Stimulated activated CD4-positive, alpha-beta T cell treated with anti-CD3 and anti-CD28 coated beads, Interleukin-12 subunit alpha, Interleukin-12 subunit beta, amount 100 ng/mL, for 24 hours (primary cell): ENCODE measurements at places on chromosomes 1 and 21.

DNA sequence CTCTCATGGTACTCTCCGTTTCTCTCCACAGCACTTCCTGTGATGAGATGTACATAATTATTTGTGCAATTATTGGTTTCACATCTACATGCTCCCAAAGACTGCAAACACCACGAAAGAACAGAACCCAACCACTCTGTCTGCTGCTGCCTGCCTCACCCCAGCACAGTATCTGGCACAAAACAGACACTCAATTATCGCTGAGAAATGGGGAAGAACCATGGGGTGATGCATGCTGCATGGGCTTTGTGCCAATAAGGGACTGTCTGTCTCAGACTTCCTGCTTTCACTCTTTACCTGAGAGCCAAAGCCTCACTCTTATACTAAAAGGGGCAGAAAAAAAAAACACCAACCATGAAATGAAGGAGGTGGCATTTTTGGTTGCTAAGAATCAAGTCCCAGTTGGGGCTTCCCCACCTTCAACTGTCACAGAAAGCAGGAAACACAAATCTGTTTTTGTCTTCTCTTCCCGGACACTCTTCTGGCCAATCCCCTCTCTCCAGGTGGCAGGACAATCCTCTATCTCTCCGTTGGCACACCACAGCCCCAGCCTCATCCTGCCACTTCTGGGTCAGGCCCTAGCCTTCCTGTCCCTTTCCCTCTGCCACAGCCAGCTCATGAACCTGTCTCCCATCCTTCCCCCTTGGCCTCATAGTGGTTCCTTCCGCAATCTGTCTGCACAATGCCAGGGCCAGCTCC is 82.0 kb downstream of the TGFBR3 start:
- peak; percentile 47 for DNase-seq

DNA sequence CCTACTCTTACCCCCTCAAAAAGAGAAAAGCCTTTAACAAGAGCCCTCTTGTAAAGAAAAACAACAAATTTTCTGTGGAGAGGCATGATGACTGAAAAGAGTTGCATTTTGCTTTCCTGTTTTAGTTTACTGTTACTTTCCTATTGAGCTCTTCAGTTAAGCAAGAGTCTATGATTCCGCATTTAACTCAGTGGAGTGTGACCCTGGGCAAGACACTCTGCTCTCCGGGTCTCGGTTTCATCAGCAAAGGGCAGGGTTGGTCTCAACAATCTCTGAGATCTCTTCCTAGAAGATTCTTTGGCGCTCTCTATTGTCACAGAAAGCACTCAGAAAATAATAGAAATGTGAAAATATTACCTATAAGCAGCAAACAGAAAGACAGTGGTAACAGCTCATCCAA is 175.7 kb downstream of the TGFBR3 start:
- no peak for DNase-seq

DNA sequence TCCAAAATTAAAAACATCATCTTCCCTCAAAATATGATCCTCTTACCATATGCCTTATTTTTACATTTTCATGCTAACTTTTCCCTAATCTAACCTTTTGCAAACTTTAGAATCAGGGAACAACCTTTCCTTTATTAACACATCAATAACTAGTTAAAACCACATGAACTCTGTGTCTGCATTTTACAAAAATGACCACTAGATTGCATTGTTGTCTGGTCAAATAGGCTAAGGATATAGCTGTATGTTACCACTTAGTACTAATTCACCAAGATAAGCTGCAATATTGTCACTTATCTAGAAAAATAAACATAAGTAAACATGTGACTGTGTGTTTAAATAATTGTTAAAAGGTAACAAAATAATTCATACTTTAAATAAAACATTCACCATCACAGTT is 82.3 kb downstream of the DENND1B start:
- DNase-seq: no peak

DNA sequence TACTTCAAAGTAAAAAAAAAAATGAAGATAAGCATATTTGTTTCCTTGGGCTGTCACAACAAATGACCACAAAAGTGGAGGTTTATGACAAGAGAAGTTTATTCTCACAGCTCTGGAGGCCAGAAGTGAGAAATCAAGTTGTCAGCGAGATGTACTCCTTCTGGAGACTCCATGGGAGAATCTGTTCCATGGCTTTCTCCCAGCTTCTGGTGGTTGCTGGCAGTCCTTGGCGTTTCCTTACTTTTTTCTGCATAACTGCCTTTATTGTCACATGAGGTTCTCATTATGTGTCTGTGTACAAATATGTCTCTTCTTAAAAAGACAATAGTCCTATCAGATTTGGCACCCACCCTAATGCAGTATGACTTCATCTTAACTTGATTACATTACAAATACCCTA is 398.3 kb downstream of the KCNT2 start:
- no peak for DNase-seq

DNA sequence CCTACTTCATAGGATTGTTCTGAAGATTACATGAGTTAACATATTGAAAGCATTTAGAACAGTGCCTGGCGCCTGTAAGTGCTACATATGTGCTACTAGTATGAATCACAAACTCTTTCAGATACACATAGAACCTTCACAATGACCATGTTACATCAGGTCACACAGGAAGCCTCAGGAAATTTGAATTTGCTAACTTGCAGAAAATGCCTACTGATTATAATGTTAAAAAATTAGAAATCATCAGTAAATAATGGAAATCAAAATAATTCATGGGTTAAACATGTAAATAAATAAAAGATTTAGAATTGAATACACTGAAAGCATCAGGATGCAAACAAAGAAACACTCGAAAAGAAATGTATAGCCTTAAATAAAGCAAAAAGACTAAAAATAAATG is 94.9 kb downstream of the SPAG17 start:
- DNase-seq: no peak

GRCh38 chr21:41102281-41102680 is 65.7 kb upstream of the BACE2 start:
- no peak for DNase-seq

GRCh38 chr1:215143497-215143896 is 61.0 kb downstream of the KCNK2 start:
- no peak for DNase-seq

DNA sequence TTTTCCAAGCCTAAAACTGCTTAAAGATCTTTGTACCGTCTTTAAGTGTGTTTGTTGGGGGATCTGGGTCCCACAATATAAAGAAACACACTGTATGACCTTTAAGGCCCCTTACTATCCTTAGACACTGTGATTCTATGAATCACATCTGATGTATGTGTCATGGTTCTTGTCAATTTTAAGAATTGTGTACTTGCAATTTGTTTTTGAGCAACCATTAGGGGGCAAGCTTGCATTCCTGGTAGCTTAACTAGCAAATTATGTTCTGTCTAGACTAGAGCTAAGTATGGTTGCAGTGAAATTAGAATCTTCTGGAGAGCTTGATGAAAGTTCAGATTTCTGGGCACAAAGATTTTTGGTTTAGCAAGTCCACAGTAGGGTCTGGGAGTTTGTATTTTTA is 219.5 kb downstream of the TPR start:
- DNase-seq: no peak

DNA sequence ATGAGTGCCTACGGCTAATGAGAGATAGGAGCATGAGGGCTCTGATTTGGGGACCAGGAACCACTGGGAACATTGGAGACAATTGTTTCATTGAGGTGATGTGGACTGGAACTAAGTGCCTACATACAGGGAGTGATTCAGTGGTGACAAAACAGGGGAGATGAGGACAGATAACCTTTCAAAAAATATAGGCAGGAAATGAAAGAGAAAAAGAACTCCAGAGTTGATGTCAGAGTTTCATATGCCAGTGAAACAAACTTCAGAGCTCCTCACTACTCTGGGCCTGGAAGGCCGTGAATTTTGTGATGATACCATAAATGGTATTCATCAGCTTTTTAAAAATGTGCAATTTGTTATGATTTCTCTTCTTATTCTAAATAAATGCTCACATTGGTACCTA is 39.3 kb downstream of the FASLG start:
- DNase-seq: no peak

- peak; percentile 58 for DNase-seq
These were observed 66.6 kb upstream of the LAPTM5 start for GRCh38 chr1:30823969-30824735.

DNA sequence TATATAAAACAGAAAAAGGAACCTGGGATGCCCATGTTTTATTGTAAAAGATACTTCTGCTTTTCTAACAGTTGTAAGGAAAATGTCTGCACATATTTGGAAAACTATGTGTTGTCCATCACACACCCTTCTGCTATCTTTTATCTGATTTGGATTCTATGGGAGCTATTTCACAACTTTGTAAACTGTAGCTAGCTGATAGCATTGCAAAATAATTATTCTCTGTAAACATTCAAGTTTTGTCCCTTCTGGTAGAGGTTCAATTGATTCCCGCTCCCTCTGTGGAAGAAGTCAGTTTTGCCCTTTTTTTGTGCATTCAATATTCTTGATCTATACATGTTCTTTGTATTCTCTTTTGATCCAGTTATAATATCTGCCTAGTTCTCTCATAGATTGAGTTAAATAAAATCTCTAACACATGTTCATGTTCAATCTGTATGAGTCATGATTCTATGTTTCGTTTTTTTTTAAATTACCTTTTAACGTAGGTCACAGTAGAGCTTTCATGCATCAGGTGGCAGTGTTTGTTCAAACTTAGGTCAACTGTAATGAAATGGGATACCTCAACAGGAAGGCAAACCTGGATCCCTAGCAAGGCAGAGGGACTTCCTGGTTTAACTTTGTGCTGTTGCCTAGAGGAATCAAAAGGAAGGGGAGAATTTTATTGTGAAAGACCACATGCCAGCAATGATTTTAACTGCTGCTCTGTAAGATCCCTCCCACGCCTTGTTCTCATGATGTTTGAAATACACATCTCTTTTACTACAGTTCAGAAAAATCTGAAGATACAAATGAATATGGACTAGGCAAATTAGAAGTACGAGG is 26.0 kb upstream of the BCL9 start:
- no peak for DNase-seq

DNA sequence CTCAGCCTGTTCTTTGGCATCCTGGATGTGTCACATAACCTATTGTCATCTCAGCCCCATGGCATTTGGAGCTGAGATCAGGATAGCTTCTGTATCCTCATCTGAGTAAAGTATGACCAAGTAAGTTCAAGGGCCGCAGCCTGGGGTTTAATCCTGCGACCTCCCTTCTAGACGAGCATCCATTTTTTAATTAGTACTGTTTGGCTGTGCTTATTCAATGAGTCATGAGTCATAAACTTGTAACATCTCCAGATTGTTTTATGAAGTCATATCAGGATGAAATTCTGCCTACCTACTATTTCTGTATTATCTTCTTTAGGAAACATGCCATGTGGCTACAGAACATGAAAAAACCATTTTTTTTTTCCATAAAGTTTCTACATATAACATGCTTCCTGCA is 119.1 kb downstream of the ERG start:
- DNase-seq: no peak

DNA sequence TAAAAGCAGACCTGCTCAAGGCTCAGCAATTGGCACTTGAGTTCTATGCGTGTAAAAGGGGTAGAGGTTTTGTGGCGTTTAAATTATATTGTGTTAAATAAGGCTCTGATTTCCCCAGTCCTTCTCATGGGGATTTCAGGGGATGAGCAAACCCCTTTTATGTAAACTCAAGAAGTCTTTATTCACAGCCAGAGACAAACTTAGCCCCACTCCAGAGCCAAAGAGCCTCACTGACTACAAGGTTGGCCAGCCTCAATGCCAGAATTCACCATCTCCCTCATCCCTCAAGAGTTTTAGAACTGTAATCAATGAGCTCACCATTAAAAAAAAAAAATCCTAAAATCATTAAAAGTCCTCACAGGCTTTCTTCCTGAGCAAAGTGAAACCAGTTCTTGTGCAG is 107.8 kb downstream of the SLC30A10 start:
- no peak for DNase-seq

DNA sequence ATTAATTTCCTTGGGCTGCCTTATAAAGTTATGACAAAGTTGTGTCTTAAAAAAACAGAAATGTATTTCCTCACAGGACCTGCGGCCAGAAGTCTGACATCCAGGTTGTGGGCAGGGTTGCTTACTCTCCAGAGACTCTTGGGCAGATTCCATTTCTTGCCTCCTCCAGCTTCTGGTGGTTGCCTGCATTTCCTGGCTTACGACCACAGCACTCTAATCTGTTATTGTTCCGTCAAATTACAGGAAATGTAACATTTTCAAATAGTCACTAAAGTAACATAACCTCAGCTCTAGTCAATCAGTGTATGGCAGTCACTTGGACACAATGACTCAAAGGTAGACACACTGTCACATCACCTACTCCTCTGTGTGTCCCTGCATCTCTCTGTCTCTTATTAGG is 226.8 kb downstream of the DNAH14 start:
- DNase-seq: no peak

DNA sequence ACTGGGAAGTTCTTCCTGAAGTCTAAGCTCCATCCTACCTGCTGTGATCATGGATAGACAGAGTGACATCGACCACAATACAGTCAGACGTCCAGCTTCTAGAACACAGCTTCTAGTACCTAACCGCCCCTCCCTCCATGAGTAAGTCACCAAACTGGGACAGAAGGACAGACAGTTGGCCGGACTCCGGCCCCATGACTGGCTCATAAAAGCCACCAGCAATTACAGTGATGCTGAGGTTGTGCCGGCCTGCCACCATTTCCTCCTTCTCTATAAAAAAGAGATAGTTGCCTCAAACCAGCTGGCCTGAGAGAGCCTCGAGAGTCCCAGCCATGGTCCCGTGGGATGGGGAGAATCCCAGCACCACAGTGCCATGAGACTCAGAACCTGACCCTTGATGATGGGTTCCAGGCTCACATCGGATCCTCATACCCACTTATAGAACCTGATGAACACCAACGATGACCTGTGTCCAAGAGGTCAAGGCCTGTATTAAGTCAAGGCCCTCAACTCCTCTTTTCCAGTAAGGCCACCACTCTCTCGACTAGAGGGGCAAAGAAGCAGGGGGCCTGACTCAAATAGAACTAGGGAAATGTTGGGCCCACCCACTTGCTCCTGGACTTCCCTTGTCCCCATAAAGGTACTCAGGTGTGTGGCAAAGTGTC is 3.4 kb downstream of the MEF2D start:
- DNase-seq: no peak

DNA sequence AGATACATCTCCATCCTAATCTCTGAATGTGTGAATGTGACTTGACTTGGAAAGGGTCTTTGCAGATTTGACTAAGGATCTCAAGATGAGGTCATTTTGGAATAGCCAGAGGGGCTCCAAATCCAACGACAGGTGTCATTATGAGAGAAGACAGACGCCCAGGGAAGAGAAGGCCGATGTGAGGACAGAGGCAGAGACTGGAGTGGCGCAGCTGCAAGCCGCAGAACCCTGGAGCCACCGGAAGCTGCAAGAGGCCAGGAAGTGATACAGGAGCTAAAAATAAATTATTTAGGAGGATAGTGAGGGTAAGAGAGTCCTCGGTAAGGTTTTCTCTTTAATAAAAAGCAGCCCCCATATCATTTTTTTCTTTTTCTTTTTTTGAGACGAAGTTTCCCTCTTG is 9.7 kb upstream of the AADACL4 start:
- DNase-seq: no peak

GRCh38 chr1:110053552-110054428 is 16.7 kb downstream of the ALX3 start:
- peak; percentile 41 for DNase-seq

DNA sequence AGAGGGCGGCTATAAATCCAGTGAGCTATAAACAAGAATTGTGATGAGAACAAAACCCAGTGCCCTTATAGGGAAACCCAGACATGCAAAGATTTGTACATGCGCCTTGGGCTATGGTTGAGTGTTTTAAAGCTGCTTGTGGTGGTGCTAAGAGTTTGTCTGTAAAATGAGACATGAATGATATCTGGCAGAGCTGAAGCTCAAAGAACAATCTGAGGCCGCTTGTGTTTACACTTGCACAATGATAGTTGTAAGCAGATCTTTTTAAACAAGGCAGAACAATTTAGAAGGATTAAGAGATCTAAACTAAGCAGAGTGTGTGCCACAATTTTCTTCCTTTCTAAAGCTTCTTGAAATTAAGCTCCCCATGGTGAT is 80.4 kb upstream of the ADAMTS5 start:
- no peak for DNase-seq
